GM10248 (cell line): ENCODE measurements at places on chromosomes 3 and 15.
A peak's percentile ranks its signal among the peaks of the same experiment; 100 is the strongest.

- no peak for DNase-seq
Observed at GRCh38 chr15:86328658-86329057, 249.0 kb downstream of the AGBL1 start.

DNA sequence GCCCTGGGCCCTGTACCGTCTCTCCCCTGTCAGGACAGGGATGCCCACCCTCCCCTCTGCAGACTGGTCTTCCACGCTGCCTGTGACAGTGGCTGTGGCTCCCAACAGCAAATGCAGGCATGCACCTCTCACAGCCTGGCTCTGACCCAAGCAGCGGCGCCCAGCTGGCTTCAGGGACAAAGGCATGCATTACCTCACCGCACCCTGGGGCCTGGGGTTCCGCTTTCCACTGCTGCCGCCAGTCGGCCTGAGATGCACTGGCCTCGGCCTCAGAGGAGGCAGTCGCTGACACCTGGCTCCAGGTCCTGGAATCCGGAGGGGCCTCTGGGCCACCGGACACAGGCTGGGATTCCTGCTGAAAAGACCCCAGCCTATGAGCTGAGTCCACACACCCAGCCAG, 70.3 kb downstream of the SCN5A start:
- DNase-seq: no peak

DNA sequence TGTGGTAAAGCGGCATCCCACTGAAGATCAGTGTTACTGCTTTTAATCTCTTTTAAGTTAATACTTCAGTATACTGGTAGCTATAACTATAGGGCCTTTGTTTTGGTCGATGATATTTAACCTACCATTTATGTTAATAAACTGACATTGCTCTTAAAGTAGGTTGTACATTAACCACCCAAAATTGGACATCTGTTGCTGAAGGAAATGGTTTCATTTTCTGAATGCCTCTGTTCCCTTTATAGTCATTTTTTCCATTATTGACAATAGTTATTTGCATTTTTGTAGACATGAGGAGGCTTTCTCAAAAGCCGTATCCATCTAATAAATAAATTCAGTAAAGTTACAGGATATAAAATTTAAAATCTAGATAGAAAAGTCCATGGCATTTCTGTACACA, 252.4 kb upstream of the UBE2E1 start:
- peak; percentile 32 for DNase-seq

- DNase-seq: no peak
Observed at GRCh38 chr3:177300842-177301241, 103.6 kb upstream of the TBL1XR1 start.

GRCh38 chr15:50911621-50912020, 3.1 kb downstream of the AP4E1 start:
- no peak for DNase-seq

GRCh38 chr15:57532731-57533447, 58.8 kb upstream of the MYZAP start:
- no peak for DNase-seq

GRCh38 chr3:46168583-46169345, 39.3 kb downstream of the CCR1 start:
- no peak for DNase-seq

- no peak for DNase-seq
Observed at GRCh38 chr15:74451861-74452835, 8.8 kb downstream of the UBL7 start.

DNA sequence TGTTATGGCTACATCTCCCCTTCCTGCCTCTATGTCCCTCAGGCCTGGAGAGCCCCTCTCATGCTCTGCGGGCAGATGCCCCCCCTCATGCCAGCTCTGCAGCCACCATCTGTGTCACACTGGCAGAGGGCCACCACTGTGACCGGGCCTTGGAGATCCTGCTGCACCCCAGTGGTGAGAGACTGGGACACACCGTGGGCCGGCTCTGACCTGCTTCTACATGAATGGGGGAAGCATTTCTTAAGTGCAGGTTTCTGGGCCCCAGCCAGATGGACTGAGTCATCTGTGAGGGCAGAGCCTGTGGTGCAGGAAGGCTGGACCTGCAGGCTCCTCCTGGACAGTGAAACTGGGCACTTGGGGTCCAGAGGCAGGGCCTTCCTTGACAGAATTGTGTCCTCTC, 4.8 kb downstream of the VWA5B2 start:
- DNase-seq: no peak

- peak; percentile 35 for DNase-seq
Observed at GRCh38 chr15:97745481-97746071, 214.9 kb upstream of the ARRDC4 start.

DNA sequence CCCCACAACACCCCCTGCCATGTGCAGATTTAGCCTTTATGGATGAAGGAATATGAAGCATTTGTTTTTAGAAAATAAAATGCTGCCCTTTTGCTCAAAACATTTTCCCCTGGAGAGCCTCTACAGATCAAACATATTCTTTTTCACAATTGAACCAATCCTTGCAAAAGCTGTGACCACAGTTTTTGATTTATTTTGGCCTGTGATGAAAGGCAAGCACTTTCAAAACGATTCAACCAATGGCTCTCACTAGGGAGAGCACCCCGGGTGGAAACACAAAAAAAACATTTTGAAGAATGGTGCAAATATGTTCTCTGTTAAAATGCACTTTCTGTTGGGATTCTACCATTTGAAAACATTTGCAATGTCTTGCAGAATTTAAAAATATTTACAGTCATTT, 476.0 kb upstream of the ONECUT1 start:
- no peak for DNase-seq

DNA sequence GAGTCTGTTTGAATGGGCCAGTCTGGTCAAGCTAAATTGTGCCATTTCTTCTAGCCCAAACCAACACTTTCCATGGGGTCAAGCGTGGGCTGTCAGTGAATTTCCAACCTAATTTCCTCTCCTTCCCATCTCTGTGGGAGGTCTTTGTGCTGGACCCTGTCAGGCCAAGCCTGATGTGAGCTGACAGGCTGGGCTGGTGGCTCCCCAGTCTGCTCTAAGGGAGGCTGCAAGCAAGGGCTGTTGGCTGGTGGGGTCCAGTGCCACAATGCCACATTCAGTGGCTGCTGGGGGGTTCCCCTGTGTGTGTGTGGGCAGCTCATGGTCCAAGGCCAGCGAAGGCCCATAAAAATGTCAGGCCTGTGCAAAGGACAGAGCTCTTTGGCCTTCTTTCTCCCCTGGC, 216.1 kb downstream of the OPA1 start:
- no peak for DNase-seq

DNA sequence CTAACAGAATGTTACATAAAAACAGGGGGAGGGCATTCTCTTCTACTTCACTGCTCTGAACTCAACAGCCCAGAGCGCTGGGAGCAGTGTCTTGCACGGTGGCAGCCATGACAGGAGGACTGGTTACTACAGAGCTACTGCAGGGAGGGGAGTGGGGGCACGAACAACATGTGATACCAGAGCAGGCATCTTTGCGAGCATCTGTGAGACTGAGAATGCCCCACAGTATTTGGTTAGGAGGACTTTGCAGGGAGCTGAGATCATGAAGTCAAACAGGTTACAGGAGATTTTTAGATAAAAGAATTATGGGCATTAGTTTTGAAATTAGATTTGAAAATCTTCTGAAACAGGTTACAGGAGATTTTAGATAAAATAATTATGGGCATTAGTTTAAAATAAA, 58.8 kb upstream of the GOLGA8B start:
- DNase-seq: no peak

GRCh38 chr3:97821287-97821773, 481 bp upstream of the CRYBG3 start:
- DNase-seq: peak; percentile 26

DNA sequence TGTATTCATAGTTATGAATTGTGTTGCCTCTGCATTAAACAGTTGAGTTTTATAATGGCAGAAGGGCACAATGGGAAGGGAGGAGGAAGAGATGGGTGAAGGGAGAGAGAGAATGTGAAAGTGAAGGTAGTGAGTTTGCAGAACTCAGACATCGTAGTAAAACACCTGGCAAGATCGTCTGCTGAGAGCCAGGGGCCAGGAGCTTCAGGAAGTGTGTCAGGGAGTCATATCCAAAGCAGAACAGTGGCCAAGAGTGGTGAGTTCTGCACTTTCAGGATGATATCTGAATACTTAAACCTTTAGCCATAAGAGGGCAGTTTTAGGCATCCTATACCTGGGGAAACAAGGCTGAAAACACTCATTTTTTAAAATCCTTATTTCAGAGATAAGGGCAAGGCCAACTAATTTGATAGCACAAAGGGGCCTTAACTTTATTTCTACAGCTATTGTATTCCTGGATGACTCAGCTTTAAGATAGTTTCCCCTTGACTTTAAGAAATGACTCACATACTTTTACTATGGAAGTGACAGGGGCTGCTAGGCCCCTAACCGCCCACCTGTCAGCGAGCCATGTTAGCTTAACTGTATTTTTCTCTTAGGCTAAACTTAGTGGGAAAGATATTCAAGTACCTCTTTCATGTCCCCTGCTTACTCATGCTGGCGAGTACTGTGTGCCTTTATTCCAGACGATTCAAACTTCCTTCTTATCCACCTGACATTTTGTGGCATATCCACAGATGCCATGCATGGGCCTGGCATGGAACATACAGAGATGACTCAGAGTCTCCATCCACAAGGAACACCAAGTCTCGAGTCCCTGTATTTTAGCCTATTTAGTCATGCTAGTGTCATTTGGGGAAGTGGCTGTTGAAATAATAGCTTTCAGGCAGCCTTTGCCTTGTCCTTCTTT, 53.9 kb downstream of the RLBP1 start:
- peak; percentile 50 for DNase-seq
